ENCODE measurements at places on chromosomes 2 and 18.

DNA sequence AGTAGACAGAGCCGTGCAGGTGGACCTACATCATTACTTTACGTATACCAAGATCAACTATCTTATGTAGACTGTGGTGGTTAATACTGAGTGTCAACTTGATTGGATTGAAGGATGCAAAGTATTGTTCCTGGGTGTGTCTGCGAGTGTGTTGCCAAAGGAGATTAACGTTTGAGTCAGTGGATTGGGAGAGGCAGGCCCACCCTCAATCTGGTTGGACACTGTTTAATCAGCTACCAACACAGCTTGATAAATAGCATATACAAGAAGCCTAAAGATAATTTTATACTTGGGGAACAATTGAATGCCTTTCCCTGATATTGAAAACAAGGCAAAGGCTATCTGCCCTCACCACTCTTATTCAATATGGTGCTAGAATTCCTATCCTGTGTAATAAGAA lies 604.2 kb upstream of the ZEB2 start:
- DNase-seq: no peak

DNA sequence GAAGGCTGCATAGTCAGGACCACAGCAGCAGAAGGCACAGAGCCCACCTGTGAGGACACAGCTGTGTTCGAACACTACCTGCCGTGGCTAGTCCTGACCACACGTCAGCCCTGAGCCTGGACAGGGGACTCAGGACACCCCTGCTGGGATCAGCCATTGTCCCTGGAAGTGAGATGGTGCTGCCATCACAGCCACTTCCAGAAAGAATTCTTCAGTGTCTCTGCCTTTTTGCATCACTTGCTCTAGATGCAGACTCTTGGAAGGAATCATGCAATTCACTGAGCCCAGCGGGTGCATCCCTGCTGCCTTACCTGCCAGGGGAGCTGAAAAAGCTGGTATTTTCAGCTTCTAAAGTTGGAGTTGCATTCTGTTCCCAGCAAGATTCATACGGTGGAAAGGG lies 49.3 kb downstream of the LAMA3 start:
- DNase-seq: no peak

DNA sequence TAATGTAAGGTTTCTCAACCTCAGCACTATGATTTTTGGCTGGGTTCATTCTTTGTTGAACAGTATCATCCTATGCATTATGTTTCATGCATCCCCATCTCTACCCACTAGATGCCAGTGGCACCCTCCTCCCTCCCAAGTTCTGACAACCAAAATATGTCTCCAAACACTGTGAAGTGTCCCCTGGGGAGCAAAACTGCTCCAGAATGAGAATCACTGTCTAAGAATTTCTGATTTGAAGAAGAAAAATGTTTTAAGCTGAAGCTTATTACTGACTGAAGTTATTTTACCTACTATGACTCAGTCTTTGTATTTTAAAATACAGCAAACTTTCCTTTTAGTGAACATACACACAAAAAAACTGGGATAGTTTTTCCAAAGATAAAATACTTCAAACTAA lies 3.4 kb downstream of the THADA start:
- DNase-seq: no peak

- no peak for DNase-seq
Observed at GRCh38 chr2:41647468-41648050, 400.3 kb upstream of the PKDCC start.

DNA sequence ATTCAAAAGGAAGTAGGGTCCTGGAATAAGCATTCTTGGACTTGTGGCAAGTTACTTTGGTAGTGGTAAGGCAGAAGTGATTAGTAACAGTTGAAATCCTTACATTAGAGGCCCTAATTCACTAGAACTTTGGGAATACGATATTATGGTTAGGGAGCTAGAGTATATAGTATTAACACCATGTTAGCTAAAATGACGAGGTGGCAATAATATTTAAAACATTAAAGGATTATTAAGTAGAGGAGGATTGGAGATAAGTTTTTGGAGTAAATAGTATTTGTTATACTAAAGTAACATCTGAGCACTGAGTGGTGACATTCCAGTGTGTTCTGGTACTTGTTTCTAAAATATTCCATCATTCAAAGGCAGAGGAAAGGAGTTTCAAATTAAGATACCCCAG lies 91.0 kb downstream of the AGPS start:
- no peak for DNase-seq

GRCh38 chr18:46815661-46816060 lies 58.8 kb upstream of the ST8SIA5 start:
- DNase-seq: no peak

DNA sequence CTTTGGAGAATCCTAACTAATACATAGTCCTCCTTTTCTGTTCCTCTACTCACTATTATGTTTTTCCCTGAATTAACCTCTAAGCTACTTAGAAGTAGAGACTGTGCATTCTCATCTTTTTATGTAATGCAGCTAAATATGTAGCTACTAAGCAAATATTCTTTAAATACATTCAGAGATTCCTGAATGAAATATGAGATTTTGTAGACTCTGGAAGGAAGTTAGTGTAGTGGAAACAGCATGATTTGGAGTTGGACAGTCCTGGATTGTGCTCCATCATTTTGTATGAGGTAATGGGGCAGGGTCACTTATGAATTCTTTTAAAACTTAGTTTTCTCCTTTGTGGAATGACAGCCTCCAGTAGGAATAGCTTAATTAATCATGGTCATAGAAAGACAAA lies 24.7 kb upstream of the NT5C1B start:
- no peak for DNase-seq

DNA sequence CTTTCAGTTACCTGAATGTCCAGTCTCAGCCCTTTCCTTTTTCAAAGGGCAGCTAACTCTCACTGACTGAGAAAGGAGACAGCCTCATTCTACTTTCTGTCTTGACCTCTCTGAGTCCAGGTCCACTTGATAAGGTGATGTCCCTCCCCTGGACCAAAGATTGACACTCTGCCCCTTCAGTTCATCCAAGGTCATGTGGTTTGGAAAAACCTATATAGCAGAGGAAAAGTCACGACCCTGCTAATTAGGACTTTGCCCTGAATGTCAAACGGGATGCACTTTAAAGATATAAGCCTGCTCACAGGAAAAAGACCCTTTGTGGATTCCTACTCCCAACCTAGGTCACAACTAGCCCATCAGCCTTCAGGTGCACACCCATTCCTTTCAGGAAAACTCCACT lies 208.3 kb downstream of the AGPS start:
- DNase-seq: no peak

DNA sequence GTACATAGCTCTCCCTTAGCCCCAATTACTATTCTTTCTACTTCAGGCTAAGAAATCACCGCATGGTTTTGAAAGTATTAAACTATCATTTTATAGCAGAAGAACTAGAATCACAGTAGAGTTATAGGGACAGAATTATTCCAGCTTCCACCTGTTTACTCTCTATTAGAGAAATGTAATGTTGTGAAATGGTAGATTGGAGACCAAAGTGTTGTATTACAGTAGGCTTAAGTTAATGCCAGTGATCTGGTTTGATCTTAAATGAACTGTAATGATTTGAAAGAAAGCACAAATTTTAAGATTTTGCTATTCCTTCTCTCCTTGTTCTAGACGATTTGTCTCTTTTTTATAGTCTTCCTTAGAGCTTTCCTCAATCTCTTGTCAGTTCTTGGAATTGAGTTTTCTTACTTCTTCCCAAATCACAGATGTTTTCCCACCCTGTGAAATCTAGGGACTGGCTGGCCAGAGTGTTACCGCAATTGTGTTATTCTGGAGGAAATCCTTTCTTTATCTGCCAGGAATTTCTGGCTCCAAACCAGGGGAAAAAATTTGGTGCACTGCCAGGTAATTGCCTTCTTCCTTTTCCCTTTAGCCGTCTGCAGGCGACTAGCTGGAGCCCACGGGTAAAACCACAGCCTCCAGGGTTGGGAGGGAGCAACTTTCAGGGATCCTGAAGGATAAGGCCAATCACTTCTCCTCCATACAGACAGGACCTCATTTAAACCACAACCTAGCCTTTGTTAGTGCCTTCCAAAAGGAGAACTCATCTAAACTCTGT lies 51.7 kb downstream of the NOP58 start:
- no peak for DNase-seq

DNA sequence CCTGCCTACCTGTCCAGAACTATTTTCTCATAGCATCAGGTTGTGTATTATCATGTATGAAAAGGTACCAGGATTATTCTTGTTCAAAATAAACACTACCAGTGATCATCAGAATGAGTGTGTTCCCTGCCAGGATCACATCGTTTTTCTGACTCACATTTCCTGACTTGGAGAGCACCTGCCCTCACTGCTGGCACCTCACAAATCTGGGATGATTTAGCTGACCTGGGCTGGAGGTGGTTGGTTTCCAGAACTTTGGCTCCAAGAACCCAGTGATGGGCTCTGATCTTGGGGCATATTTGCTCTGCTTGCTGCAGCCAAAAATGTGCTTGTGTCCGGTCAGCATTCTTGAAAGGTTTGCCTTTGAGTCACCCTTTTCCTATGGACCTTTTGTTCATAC lies 836.3 kb upstream of the ACVR2A start:
- no peak for DNase-seq

GRCh38 chr2:28607730-28608499 lies 112.1 kb downstream of the PLB1 start:
- no peak for DNase-seq

DNA sequence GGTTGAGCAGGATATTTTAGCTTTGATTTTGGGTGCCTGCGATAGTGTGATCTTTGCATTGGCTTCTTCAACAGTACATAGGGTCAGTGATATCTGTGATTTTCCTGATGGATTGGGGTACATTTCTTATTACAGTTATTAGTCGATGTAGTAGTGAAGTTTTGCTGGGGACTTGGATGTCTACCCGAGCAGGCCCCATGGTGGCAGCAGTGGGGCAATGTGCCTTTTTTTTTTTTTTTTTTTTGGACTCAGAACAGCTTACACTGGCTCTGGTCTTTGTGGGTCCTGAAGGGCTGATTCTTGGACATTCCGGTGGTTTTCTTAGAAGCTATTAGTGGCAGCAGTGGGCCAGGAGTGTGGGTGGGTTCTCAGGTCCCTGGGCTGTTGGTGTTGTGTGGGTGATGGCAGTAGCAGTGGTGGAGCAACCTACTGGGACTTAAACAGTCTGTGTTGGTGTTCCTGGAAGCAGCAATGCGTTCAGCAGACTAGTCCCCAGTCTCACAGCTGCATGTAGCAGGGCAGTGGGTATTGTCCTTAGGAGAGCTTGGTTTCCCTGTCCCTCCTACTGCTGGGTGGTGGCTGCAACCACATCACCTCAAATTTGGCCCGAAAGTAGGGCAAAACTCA lies 53.7 kb upstream of the SLC4A10 start:
- DNase-seq: peak; percentile 15

GRCh38 chr2:224885836-224886547 lies 156.3 kb downstream of the DOCK10 start:
- no peak for DNase-seq

GRCh38 chr2:75041731-75042600 lies 83.5 kb downstream of the POLE4 start:
- no peak for DNase-seq

DNA sequence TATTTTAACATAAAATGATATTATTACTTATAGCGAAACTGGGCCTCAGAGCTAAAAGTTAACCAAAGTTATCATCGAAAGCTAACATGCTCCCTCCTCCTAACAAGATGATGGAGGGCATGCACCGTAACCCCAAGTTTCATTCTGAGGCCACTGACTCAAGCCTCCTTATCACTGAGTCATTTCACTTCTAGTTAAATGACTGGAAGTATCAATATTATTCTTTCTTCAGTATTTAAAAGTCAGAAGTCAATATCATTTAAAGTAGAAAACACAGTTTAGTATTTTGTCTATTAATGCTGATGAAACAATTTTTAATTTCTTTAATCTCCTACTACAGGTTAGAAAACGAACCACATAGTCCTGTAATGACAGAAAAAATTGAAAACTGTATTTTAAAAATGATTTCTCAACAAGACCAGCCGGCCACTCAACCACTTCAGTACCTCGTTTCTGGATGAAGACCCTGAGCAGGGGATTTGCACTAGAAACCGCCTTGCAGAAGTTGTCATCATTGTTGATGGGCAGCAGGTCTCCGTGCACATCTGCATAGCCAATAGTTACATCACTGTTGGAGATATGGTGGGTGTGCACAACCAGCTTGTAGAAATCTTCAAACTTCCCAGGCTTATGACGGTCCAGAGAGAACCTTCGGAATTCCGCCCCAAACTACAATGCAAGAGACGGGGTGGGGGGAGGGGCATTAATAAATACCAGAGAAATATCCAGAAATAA lies 44.9 kb downstream of the PARD6G start:
- no peak for DNase-seq

- no peak for DNase-seq
Observed at GRCh38 chr2:138621139-138621538, 119.6 kb downstream of the SPOPL start.

- no peak for DNase-seq
Observed at GRCh38 chr2:141142025-141142424, 988.8 kb downstream of the LRP1B start.

DNA sequence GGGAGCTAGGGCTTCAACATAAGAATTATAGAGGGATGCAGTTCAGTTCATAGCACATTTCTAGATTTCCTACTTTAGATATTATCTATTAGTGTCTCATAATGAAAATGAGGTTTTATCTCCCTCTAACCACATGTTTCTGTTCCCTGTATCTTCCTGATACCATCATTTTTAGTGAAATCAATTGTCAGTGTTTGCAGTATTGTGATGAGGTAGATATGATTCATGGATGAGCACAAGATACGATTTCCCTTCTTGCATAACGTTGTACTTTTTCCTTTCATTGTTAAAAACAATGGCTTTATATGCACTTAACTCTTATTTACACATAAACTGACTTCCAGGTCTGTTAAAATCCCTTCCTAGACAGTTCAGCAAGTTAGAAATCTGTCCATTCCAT lies 211.4 kb downstream of the ZBTB7C start:
- DNase-seq: no peak

DNA sequence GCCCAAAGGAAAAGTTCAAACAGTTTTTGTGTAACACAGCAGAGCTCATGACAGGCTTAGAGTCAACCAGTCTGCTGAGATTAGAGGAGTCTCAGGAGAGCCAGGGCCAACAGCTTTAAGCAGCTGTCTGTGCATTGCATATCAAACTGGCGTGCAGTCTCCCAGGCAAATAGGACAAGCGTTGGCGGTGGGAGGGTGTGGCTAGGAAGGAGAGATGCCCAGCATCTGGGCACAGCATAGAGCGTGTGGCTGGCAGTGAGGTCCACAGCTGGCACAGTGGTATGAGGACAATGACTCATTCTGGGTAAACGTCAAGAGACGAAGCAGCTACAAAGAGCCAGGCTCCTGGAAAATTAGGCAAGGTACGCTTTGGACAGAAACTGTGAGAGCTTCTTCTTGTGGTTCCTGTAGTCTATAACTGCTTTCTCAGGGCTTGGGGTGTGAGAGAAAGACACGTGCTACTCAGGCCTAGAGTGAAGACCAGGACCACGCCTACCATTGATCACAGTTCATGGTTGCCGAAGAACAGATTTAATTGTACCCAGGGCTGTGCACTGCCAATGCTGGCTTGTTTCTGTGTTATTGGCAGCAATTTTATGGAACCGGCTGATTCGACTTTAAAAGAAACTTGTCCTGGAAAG lies 14.8 kb downstream of the ZAP70 start:
- no peak for DNase-seq

- DNase-seq: no peak
Observed at GRCh38 chr2:229927817-229928321, 5.6 kb downstream of the FBXO36 start.

- no peak for DNase-seq
Observed at GRCh38 chr2:100146657-100146960, 4.2 kb upstream of the AFF3 start.

- DNase-seq: no peak
Observed at GRCh38 chr18:75625966-75626365, 198.5 kb upstream of the SMIM21 start.

- DNase-seq: no peak
Observed at GRCh38 chr2:235394278-235394828, 99.5 kb upstream of the AGAP1 start.

All from HEK293T (cell line).